ENCODE measurements at places on chromosomes 13 and 19.

GRCh38 chr19:1211494-1212234 lies 6.1 kb downstream of the STK11 start:
- DNase-seq = no peak

DNA sequence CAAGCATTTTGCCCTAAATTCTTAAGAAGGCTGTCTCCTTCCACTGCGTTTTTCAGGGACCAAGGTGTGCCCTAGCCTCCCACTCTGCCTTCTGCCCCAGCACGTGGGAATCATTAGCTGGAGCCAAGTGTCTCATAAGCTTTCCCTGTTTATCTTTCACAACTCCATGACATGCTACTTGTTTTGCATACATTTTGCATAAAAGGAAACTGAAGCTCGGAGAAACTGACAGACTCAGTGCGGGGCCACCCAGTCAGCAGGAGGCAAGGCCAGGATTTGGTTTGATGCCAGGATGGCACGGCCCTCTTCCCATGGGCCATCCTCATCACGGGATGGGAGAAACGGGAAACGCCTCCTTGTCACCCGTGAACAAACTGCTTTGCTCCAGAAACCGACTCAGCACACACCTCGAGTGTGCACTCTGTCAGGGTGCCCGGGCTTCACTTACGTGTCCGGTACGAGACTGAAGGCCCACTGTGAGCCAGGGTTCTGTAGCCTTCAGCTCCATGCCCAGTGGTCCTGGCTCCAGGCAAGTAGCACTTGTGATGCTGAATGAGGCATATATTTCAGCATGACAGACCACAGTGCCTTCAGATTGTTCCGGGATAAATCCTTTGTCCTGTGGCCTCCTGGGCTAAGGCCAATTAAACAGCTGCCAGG lies 9.6 kb downstream of the CEBPA start:
- DNase-seq = no peak

DNA sequence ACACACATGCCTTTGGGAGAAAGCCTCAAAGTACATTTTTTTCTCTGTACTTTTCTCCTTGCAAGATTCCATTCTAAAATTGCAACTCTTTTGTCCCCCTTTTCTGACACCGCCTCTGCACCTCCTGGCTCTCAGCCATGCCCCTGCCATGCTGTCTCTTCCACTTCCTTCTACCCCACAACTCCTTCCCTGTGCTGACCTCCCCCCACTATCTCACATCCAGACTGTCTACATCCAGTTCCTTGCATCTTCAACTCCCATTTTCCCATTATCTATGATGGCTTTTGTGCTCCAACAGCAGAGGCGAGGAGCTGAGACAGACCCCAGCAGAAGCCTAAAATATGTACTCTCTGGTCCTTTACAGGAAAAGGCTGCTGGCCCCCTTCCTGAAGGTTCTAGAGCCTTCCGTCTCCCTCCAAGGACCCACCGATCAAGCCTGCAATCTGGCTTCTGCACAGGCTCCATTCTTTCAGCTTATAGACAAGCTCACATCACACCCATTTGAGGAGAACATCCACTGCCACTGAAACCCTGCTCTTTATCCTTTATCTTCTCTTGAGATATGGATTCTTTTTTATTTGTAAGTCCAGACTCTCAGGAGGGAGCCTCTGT lies 50.2 kb downstream of the RFX2 start:
- DNase-seq = no peak

DNA sequence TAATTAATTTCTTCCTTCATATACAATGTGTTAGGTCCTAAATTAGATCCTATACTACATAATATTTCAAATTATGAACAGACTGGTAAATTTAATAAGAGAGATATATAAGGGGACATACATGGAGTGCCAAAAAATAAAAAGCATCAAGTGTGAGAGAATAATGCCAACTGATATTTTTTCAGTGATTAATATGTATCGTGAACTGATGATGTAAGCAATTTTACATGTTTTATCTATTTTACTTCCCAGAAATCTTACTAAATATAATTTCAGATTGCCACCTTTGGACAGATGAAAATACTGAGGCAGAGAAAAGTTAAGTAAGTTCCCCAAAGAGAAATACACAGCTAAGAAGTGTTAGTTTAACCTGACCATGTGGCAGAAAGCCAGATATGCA lies 870.8 kb downstream of the SLITRK5 start:
- no peak for DNase-seq

DNA sequence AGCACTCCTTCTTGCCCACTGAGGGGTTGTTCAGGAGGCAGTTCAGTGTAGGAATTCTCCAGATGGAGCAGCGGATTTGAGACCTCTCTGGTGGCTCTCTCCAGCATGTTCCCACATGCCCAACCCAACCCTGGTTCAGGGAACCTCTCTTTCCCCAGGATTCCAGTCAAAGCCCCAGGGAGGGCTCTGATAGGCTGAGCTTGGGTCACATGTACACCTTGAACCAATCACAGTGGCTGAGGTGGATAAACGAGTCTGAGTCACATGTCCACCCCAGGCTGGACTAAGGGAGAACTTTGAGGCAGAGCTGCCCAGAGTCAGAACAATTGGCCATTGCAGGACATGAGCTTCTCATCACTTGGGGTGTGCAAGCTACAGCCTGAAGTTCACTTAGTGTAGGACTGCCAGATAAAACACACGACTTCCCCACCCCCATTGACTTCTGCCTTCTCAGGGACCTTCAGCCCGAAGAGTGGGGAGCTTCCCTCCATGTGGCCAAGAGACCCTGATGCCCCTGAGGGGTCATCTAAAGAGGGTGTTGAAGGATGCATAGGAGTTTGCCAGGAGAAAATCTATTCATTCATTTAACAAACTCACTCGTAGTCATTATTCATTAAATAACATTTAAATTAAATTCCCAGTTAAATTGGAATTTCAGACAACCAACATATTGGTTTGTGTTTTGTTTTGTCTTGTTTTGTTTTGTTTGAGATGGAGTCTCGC lies 4.0 kb upstream of the MAST3 start:
- DNase-seq = no peak

- no peak for DNase-seq
Measured at GRCh38 chr13:70408865-70409264, 300.6 kb upstream of the KLHL1 start.

GRCh38 chr13:65860306-65860705 lies 1369.8 kb downstream of the PCDH9 start:
- no peak for DNase-seq

DNA sequence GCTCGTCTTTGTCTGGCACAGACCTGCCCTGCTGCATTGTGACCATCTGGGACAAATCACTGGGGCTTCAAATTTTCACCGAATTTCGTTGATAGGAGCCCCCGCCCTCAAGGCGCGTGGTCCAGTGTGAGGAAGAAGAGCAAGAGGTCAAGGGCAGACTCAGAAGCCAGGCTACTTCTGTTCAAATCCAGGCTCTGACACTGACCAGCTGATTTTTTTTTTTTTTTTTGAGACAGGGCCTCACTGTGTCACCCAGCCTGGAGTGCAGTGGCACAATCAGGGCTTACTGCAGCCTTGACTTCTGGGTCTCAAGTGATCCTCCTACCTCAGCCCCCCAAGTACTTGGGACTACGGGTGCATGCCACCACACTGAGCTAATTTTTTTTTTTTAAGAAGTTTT lies 7.2 kb downstream of the SYNGR4 start:
- no peak for DNase-seq

Data from stimulated activated CD8-positive, alpha-beta memory T cell treated with anti-CD3 and anti-CD28 coated beads, Interleukin-4, amount 100 ng/mL, for 4 hours (primary cell).